Gastroesophageal sphincter (tissue), 4 donors: ENCODE measurements at places on chromosomes 2 and 18.

DNA sequence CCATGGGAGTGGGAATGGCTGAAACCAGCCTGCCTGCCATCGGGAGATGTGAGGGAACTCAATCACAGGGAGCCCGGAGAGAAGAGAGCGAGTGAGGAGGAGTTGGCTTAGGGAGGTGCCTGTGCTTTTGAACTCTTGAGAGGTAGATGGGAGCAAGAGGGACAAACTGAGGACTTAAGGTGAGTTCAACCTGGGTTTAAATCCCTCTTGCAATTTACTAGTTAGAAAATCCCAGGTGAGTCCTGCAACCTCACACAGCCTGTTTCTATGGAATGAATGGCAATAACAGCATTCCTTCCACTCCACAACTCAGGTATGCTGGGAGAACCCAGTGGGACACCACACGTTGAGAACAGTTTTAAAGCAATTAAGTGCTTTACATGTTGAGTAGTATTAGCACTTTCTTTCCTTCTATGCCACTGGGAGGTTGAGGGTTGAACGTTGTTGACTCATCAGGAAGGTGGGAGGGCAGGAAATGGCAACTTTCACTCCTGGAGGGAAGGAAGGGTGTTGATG lies 57.3 kb downstream of the VIT start:
- no peak for ATAC-seq

- no peak for ATAC-seq
Observed at GRCh38 chr2:10228611-10229365, 73.9 kb upstream of the HPCAL1 start.

DNA sequence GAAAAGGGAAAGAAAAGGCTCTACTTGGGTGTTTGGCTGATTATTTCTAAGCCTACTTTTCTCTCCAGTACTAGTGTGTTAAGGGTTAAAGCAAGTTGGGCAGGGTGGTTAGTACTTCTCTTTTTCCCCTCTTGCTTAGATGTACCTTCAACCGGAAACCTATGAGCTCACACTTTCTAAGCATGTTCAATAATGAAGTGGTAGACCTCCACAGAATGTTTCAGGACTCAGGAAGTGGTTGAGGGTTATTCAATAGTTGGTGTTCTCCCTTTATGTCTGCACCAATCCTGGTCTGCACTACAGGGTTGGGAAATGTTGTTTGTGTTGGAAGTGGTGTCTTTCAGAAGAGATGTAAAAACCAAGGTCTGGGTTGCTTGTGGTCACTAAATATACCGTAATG lies 137.1 kb downstream of the ZEB2 start:
- peak; percentile 48 for ATAC-seq

DNA sequence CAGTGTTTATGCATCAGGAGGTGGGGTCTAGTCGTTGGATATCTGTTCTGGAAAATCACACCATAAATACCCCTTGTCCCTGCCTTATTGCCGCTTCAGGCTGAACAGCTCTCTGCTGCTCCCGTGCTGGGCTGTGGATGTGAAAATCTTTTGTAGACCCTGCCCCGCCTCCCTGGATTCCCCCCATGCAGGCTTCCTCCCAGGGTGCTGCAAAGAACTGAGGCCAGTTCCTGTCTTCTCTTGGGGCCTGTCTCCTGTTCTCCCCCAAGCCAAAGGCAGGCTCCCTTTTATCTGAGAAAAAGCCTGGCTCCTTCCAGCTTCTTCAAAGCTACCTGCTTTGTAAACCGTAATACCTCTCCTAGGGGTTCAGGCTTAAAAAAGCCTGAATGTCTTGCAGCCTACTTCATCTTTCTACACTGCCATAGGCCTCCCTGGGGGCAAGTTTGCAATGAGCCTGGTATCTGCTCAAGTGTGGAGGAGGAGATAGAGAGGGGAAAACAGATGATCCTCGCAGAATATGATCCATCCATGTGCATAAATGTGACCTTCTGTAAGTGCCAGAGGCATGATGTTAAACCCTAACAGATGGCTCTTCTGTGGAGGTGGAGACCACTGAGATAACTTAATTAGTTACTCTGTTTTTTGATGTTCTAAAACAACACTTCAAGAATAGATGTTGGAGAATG lies 55.3 kb downstream of the VWA3B start:
- no peak for ATAC-seq

DNA sequence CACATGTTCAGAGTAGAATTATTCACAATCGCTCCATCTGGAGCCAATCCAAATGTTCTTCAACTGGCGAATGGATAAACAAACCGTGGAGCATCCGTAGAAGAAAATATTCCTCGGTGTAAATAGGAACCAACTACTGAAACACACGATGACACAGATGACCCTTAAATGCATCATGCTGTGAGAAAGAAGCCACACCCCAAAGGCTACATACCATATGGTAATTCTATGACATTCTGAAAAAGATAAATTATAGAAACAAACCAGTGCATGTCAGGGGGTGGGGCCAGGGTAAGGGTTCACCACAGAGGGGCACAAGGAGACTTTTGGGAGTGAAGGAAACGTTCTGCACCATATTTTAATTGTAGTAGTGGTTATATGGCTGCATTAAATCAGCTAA lies 312.2 kb upstream of the SMIM21 start:
- no peak for ATAC-seq
